ENCODE measurements at places on chromosomes 16 and 17. TPM values are rescaled to one million over a fixed set of nuclear protein-coding genes. Genes with fewer than 3 reads are reported as not detected.

GRCh38 chr16:89138843-89139520, 32.6 kb upstream of the CDH15 start:
- DNase-seq, result no peak

The EPX gene
- total RNA-seq, result not detected

DNA sequence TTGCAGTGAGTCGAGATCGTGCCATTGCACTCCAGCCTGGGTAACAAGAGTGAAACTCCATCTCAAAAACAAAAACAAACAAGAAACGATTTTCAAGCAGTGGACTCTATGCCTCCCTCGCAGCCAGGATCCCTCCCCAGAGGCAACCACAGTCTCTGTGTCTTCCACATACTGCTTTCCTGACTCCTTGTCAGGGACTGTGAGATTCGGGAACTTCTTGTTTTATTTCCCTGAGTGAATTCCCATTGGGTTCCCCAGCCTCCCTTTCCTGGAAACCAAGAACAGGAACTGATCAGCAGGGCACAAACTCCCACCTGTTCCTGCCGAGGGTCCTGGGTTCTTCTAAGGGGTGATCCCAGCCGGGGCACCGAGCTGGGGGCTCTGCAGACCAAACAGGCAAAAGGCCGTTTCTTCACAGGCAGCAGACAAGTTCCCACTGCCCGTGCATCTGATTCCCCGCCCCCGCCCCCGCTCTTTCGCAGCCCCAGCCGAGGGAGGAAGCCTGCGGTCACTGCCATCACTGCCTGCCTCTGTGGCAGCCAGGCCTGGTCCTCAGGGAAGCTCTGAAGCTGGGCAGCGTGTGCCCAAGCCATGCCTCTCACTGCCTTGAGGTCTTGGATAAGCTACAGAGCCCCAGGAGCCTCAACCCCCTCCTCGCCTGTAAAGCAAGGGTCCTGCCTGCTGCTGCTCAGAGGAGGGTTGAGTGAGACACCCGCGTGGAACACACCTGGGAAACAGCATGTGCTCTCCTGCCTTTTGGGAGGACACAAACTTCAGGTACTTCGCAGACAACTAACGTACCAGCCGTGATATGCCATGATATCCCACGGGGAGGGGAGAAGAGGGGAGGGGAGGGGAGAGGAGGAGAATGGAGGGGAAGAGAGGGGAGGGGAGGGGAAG, 5.5 kb upstream of the PIEZO1 start:
- no peak for DNase-seq

- no peak for DNase-seq
Observed at GRCh38 chr17:31564883-31565301, 173.4 kb downstream of the RAB11FIP4 start.

Data from glomerular endothelial cell (primary cell).